ENCODE measurements at places on chromosomes 5 and 9. TPM values are rescaled to one million over a fixed set of nuclear protein-coding genes. Genes with fewer than 3 reads are reported as not detected.

Gene NR2F1-AS1
- total RNA-seq = 21.5 TPM

Gene SIT1
- total RNA-seq = not detected

Gene EFNA5
- total RNA-seq = 25.8 TPM

Gene C1QTNF3
- total RNA-seq = 0.80 TPM

Gene NMUR2
- total RNA-seq = not detected

Gene PAEP
- not detected for total RNA-seq

Gene PCDHGA12
- 10.8 TPM for total RNA-seq

Gene ACOT12
- total RNA-seq = not detected

Gene SLC1A3
- total RNA-seq = not detected

Gene TAF11L7
- not detected for total RNA-seq

Gene CLTA
- 266 TPM for total RNA-seq

Gene PLAA
- 55.4 TPM for total RNA-seq

Gene BAAT
- total RNA-seq = 0.07 TPM

Gene IFNA21
- total RNA-seq = not detected

Gene LCP2
- total RNA-seq = 1.2 TPM

Gene KIF4B
- 0.29 TPM for total RNA-seq

Gene NELFB
- 52.3 TPM for total RNA-seq

Gene EPB41L4A
- total RNA-seq = 26.1 TPM

Gene HTR4
- 0.07 TPM for total RNA-seq

Gene RAPGEF6
- total RNA-seq = 37.4 TPM

Gene SLC27A6
- 0.07 TPM for total RNA-seq

Gene IDNK
- 3.8 TPM for total RNA-seq

Gene ERAP2
- total RNA-seq = 129 TPM

Gene TMEFF1
- 6.2 TPM for total RNA-seq

Gene GRXCR2
- not detected for total RNA-seq

Gene GABRA6
- 0.66 TPM for total RNA-seq

Gene GABRA1
- not detected for total RNA-seq

Gene RETREG1
- 0.27 TPM for total RNA-seq

Gene HAVCR1
- not detected for total RNA-seq

Gene MCTP1
- 86.0 TPM for total RNA-seq

Gene SLC34A3
- not detected for total RNA-seq

Gene MOB3B
- total RNA-seq = under 0.01 TPM

Gene ADRB2
- total RNA-seq = 4.1 TPM

Gene SARDH
- 0.40 TPM for total RNA-seq

Gene PCDHA8
- under 0.01 TPM for total RNA-seq

Gene RIGI
- total RNA-seq = 24.5 TPM

Gene FOXD4
- 0.27 TPM for total RNA-seq

Gene PCDHB13
- 0.22 TPM for total RNA-seq

Gene GIN1
- 9.9 TPM for total RNA-seq

Gene PCDHA12
- under 0.01 TPM for total RNA-seq

Gene FOXD4L6
- total RNA-seq = not detected

Gene PCA3
- total RNA-seq = 2.2 TPM

Measured in thoracic aorta endothelial cell (primary cell).